ENCODE measurements at places on chromosomes 1 and 21.

- DNase-seq: no peak
Observed at GRCh38 chr1:203513585-203514031, 19.7 kb downstream of the OPTC start.

- DNase-seq: no peak
Observed at GRCh38 chr1:211355873-211356272, 29.2 kb downstream of the TRAF5 start.

DNA sequence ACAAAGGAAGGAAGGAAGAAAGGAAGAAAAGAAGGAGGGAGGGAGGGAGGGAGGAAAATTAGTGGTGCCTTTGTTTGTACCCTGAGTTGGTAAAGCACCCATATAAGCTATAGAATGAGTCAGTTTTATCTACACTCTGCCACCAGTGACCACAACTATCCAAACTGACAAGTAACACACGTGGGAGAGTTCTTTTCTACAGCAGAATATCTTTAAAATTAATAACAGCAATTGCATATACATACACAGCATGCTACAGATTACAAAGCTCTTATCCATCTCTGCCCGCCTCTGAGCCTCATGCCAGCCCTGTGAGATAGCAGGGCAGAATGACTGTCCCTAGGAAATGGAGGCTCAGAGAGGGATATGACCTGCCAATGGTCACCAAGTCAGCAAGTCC is 20.3 kb downstream of the CDCP2 start:
- no peak for DNase-seq

- no peak for DNase-seq
Observed at GRCh38 chr1:44368471-44369151, 13.6 kb upstream of the ERI3 start.

GRCh38 chr1:183879966-183880365 is 75.0 kb downstream of the RGL1 start:
- DNase-seq: no peak

- no peak for DNase-seq
Observed at GRCh38 chr1:206442101-206442500, 28.2 kb upstream of the IKBKE start.

DNA sequence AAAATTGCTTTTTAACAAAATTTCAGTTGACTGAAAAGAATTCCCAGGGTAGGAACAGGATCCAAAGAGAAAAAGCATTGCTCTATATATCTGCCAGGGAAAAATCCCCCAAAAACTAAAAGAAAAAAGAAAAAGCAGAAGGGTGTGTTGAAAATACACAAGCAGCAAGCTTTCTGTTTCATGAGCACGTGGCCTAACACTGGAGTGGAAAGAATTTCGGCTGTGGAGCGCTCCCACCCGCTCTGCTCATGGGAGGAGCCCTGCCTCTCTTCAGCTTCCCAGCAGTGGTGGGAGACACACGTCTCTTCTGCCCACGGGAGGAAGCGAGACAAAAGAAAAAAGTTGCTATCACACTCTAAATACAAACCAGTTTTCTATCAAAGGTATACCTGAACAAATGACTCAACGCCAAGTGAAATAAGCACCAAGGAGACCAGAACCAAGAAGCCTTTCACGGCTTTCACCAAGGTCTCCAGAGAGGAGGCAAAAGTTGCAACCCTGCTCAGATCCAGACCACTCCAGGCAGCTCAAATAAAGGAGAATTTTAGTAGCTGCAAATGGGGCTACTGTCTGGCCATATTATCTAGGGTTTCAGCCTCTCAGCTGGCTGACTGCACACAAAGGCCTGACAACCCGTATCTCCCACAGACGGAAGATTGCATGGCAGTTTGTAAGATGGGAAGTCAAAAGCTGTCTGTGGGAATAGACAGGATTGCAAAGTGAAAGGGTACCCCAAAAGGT is 29.5 kb upstream of the ZNF496 start:
- DNase-seq: no peak

DNA sequence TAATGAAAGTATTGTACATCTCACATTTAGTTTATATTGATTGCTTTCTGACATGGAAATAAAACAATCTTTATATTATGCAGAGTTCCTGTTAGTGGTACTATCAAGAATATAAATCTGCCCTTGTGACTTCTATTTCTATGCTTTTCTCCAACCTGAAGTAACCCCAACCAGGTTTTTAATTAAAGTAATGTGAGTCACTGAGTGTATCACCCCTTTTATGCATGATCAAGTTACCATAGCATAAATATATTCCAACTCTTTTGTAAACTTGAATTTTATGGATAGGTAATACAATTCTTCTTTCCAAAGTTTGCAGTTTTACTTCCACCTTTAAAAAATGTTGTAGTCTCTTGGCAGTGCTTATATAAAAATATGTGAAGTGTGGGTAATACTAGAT is 532.3 kb downstream of the USP25 start:
- no peak for DNase-seq

DNA sequence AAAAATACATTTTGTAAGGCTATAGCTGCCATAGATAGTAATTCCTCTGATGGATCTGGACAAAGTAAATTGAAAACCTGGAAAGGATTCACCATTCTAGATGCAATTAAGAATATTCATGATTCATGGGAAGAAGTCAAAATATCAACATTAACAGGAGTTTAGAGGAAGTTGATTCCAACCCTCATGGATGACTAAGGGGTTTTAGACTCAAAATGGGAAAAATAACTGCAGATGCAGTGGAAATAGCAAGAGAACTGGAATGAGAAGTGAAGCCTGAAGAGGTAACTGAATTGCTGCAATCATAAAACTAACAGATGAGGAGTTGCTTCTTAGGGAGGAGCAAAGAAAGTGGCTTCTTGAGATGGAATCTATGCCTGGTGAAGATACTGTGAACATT is 230.8 kb downstream of the KCTD3 start:
- DNase-seq: no peak

DNA sequence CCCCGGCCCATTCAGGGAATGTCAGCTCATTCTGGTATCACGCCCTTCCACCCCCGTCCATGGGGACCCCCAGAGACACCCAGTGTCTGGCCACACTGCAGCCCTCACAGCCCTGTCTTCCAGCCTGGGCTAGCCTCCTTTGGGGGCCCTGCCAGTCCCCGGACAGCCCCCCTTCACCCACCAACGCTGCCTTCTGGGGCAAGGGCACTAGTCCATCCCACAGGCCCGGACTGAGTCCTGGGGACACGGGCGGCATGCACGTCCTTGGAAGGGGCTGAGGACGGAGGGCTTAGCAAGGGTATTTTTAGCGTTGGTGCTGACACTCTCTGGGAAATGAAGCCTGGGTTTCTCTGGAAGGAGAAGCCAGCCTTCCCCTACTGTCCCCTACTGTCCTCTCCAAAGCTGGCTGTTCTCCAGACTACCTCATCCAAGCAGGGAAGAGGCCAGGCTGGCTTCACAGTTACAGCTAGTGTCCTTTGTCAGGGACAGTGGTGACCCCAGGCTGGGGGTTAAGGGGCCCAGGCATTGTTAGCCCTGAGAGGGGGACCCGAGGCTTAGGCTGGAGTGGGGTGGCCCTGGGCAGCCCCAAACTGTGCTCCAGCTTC is 39.5 kb downstream of the COQ8A start:
- DNase-seq: no peak

GRCh38 chr1:20401405-20402010 is 84.5 kb downstream of the CAMK2N1 start:
- DNase-seq: no peak

DNA sequence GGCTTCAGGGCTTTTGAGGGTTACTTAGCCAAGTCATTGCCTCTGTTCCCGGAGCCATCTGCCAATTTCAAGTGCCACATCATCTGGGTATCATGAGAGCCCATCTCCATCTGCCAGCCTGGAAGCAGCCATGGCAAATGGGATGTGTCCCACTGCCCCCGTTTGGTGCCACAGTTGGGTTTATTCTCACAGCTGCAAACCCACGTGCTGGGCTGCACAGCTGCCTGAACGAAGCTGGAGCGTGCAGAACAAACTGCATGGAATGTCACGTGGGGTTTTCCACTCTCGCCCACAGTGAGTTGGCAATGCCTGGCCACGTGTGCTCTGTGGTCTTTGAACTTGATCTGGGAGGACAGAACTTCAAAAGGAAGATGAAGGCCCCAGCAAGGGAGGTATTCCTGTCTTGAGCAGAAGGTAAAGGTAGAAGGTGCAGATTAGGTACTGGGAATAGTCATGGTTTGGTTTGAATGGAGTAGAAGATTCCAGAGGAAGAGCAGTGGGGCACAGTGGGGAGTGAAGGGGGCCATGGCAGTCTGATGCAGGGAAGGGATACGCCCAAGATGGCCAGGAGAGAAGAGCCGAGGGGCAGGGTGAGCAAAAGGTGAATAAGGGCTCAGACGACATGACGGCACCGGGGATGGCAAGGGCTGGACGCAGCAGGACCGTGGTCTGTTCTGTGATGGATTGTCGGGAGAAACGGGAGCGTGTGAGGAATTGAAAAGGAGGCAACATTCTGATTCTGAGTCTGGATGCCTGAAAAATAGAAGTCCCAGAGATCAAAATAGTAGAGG is 222.0 kb downstream of the KAZN start:
- no peak for DNase-seq

DNA sequence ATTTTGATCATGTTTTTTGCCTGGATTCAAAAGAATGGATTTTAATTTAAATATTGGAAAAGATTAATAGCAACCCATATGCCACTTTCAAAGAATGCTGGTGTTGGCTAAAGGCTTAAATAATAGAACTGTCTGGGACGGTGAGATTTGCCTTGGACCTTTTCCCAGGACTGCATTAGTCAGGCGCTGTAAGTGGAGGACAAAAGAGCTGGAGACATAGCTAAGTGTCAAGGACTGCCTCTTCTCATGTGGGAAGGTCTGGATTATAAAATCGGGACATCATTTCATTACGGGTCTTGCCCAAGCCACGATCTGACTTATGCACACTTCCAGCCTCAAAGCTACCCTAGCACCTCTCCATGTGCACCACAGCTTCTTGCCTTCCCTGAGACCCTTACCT is 458.5 kb upstream of the DEPDC1 start:
- no peak for DNase-seq

DNA sequence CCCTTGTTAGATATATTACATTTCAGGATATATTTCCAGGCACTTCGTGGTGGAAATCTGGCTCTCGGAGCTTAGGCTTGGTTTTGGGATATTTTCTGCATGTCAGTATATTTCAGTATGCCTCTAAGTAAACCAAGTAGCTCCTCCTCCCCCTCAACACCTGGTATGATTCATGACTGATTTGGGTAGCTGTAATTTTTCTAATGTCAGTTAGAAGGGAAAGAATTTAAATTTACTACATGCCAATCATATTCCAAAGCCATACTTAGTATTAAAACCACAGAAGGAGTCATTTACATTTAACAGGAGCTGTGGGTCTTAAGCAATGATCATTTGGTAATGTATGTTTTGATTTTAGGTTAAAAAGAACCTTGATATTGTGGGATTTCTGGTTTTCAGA is 40.6 kb downstream of the ST6GALNAC3 start:
- DNase-seq: no peak

GRCh38 chr1:15748690-15749398 is 6.5 kb downstream of the TMEM82 start:
- no peak for DNase-seq

DNA sequence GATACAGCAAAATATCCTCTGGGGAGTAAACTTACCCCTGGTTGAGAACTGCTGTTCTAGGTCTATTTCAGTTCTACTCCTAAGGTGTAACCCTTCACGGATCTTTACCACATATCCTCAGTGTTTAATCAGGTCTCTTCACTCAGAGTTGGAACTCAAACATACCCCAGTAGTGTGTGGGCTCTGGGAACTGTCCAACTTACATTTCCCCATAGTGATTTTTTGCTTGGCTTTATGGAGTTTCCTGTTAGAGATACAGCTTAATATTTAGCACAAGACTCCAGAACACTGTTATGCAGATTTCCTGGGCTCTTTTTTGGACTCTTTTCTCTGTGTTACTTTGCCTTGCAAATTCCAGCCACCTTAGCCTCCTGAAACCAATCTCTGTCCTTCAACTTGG is 26.7 kb upstream of the LIN9 start:
- no peak for DNase-seq

- DNase-seq: no peak
Observed at GRCh38 chr1:36328713-36329112, 5.3 kb upstream of the EVA1B start.

GRCh38 chr1:206776229-206776628 is 3.9 kb upstream of the IL10 start:
- DNase-seq: no peak

DNA sequence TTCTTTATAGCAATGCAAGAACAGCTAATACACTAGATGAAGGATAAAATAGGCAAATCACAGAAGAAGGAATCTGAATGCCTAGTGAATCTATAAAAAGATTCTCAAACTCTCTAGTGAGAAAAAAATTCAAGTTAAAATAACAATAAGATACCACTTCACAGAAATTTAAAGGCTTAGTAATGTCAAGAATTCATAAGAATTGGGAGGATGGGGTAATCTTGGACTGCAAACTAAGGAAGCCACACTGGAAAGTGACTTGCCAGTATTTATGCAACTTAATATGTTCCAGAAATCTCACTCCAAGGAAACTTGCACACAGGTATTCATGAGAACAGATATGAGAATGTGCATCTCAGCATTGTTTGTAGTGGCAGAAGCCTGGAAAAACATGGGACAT is 38.9 kb upstream of the PRRC2C start:
- DNase-seq: no peak

GRCh38 chr1:2784854-2785630 is 16.5 kb downstream of the TTC34 start:
- no peak for DNase-seq

DNA sequence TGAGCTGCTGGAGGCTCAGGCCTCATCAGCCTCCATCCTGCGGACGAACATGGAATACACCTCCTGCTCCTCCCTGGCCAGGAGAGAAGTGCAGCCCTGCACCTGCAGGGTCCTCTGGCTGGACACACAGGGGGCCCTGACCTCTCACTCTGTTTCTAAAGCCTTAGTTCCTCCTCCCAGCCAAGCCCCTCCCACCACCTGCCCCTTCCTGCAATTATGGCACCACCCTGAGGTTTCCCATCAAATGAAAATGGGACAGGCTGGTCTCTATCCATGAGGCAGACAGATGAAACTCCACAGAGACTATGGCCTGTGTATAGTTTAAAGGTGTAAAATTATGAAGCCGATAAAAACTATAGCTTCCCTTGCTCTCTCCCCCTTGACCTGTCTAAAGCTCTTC is 42.6 kb downstream of the CACNA1S start:
- DNase-seq: no peak

DNA sequence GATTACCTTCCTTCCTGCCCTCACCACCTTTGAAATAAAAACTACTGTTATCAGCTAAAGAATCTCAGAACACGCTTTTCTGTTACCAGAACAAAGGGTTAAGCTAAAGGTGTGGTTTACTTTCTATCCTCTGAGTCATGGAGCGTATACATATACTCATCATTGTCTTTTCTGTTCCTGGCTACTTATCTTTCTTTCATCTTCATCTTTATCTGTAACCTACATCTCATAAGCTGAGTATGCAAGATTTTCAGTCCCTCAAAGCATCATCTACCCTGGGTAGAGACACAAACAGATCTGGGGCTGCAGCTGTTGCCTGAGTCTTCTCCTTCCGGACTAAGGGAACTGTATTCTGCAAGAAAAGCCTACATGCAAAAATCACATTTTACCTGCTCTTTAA is 75.6 kb downstream of the LMO4 start:
- DNase-seq: no peak

DNA sequence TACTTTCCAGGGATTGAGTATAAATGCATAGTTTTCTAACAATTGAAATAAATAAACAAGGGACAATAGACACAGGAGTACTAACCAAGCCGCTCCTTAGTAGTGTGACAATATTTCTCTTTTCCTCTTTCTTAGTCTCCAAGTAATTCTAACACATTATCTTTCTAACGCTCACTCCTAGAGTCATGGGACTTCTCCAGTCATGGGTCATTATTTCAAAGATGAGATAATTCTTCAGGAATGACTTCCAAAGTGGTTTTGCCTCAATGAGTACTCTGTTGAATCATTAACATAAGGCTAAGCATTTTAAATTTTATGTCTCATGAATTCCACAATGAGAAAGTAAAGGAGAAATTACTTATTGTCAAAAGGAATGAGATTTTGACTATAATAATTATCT is 605.8 kb upstream of the ADAMTS5 start:
- peak; percentile 46 for DNase-seq

Data from renal pelvis (tissue), 12 donors.